Stimulated activated CD8-positive, alpha-beta memory T cell treated with anti-CD3 and anti-CD28 coated beads, Interleukin-7, amount 100 ng/mL, for 24 hours (primary cell): ENCODE measurements at places on chromosomes 16 and 17.
A peak's percentile ranks its signal among the peaks of the same experiment; 100 is the strongest.

DNA sequence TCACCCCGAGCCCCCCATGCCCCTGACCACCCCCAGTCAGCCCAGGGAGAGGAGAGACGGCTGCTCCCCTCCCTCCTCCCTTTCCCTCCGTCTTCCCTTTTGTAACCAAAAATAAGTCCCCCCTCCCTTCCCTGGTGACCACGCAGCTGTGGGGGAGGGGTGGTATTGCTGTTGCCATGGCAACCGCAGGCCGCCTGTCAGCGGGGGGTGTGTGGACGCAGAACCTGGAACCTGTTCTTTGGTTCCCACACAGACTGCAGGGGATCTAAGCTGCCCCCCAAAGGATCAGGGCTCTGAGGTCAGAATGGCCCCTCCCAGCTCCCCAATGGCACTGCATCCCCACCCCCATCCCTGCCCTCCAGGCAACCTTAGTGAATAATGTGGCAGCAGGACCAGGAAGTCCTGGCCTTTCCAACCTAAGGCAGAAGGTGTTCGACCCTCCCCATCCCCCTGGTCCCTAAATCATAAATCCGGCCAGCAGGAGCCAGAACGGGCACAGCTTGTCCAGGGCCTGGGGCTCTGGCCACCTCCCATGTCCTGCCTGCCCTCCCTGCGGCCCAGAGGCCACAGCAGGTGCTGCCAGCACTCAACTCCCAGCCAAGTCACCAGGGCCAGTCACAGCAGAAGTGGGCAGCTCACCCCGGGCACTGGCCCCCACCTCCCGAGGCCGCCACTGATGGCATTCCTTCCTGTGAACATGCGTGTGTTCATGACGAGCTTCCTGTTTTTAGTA is 12.0 kb downstream of the CA4 start:
- DNase-seq, result no peak

DNA sequence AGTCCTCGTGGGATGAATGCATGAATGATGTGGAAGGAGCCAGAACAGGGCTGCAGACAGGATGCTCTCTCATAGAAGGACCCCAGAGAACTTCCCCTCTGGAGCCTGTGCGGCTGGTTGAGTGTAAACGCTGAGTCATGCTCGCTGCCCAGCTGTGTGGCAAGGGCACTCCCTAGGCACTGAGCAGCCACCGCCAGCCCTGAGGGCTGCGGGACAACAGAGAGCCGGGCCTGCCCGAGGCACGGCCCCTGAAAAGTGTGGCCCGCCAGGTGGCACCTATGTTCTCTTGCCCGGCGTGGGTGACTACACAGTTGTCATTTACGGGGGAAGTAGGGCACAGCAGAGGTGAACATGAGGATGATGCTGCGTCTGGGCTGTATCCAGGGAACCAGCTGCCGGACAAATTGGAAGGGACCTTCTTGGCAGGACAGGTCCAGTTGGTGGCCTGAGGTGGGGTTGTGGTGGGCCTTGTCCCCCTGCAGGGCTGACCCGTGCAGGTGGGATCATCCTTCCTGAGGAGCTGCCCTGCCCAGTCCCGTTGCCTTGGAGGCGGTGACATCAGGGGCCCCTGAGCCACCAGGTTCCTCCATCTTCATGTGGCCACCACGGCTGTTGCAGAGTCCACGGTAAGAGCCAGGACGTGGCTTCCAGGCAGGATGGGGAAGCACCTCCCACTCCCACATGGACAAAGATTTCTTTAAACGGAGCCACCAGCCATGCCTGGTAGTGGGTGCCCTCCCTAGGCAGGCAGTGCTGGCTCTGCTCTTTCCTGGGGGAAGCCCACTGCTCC is 94.8 kb upstream of the CBX4 start:
- no peak for DNase-seq

DNA sequence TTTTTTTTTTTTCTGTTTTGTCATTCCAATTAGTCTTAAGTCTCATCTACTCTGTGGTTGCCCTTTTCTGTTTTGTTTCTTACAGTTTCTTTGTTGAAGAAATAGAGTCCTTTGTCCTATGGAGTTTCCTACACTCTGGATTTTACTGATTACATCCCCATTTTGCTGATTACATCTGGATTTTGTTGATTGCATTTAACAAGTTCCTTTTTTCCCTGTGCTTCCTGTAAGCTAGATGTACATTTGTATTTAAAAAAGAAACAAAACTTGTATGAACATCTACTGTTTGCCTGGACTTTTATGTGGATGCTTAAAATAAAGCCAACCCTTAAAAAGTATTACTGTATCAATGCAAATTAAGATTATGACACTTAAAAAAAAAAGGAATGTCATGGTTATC is 147.6 kb downstream of the CHD9 start:
- no peak for DNase-seq

DNA sequence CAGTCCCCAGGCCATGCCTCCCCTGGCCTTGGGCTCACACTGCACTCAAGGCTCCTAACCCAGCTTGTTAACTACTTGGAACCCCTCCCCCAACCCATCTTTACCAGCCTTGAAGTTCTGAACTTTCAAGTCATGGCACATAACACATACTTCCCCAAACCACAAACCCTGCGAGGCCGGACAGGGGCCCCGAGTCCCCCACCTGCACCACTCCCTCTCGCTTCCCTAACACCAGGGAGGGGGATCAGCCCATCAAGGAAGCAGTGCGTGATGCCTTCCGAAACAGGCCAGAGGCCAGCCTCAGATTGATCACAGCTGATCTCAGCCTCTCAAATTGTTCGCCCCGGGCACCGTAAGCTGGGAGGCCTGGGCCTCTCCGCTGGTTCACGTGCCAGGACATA is 3.0 kb upstream of the NLRC3 start:
- DNase-seq, result no peak

- no peak for DNase-seq
Measured at GRCh38 chr17:50259477-50260324, 14.6 kb upstream of the TMEM92 start.

GRCh38 chr17:27596566-27597187 is 34.3 kb upstream of the LGALS9 start:
- DNase-seq, result no peak

- no peak for DNase-seq
Measured at GRCh38 chr17:57350266-57350665, 93.9 kb downstream of the MSI2 start.

- DNase-seq, result no peak
Measured at GRCh38 chr17:78497115-78497540, 80.1 kb downstream of the DNAH17 start.

- DNase-seq, result no peak
Measured at GRCh38 chr16:24838554-24839266, 7.1 kb upstream of the SLC5A11 start.

- DNase-seq, result no peak
Measured at GRCh38 chr17:61152898-61153297, 246.7 kb upstream of the TBX2 start.

- DNase-seq, result no peak
Measured at GRCh38 chr17:61065263-61065773, 334.3 kb upstream of the TBX2 start.

- DNase-seq, result no peak
Measured at GRCh38 chr16:2473999-2474876, 689 bp upstream of the TBC1D24 start.

DNA sequence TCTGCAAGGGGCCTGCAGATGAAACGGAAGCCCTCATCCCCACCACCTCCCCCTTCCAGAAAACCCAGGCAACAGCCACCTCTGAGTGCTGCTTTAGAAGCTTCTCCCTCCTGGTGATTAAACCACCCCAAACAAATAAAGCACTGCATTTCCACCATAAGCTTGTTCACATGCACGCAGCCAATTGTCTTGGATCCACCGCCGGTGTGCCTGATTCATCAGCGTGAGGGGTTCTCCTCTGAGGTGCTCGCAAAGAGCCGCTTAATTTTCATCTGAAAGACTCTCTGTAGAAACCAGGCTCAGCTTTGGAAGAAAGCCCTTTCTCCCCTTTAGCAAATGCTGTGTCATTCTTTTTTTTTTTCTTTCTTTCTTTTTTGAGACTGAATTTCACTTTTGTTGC is 155.2 kb upstream of the EEF2KMT start:
- DNase-seq, result no peak

GRCh38 chr17:6468051-6468790 is 24.0 kb downstream of the PIMREG start:
- DNase-seq, result no peak

GRCh38 chr17:57631871-57632270 is 113.2 kb downstream of the CCDC182 start:
- DNase-seq, result no peak

- no peak for DNase-seq
Measured at GRCh38 chr16:15482068-15482747, 47.8 kb downstream of the BMERB1 start.

DNA sequence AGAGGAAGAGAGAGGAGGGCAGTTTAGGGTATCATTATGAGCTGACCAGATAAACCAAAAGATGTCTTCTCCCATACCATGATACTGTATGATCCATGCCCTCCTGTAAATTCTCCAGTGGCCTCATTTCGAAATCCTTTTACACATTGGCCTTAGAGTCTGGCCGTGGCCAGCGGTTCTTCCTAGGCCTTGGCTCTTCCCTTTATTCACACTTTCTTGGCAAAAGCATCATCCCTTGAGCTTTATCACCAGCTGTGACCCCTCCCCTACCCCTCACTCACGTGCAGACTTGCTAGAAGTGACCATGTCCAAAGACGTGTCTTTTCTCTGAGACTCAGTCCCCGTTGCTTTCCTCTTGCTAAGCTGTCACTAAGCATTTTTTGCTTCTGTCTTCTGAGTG is 22.8 kb downstream of the KATNIP start:
- DNase-seq, result no peak

DNA sequence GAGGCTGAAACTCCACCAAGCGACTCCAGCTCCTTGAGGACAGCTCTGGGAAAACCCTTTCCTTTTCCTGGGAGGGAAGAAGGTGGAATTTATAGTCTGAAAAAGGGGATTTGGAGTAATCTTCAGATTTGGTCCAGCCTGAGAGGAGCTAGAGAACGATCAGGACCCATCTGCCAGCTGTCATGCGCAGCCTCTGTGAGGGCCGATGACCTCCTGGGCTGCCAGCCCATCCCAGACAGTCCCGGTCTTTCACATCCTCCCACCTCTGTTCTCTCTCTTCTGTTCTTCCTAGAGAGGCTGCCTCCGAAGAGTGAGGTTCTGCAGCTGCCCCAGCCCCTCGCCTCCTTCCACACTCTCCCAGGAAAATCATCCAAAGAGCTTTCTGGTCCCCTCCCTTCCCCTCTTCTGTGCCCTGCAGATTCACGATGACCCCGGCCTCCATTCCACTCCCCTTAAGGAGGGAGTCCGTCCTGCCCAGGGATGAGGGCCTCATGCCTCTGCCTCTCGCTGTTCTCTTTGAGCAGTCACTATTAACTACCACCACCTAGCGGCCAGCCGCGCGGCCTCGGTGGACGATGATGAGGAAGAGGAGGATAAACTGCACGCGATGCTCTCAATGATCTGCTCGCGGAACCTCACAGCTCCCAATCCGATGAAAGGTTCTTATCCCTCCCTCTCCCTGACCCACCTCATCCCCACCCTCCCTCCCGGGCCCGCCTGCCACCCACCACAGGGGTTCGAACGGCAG is 29.6 kb downstream of the SGSM2 start:
- DNase-seq, result no peak

GRCh38 chr16:3665508-3665907 is 11.0 kb downstream of the DNASE1 start:
- DNase-seq, result no peak

DNA sequence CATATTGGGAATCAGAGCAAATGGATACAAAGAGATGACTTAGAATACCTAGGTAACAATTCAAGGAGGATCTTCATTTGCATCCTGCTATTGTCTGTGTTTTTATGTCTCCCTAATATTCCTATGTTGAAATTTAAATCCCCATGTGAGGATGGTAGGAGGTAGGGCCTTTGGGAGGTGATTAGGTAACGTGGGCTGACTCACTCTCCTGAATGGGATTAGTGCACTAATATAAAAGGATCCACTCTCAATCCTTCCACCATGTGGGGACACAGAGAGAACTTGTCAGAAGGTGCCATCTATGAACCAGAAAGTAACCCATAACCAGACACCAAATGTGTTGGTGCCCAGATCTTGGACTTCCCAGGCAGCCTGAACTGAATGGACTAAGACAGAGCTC is 83.4 kb downstream of the CDH8 start:
- no peak for DNase-seq

GRCh38 chr17:11601661-11602060 is 3.4 kb downstream of the DNAH9 start:
- DNase-seq, result no peak

- no peak for DNase-seq
Measured at GRCh38 chr17:80847496-80848230, 144.0 kb upstream of the CHMP6 start.

DNA sequence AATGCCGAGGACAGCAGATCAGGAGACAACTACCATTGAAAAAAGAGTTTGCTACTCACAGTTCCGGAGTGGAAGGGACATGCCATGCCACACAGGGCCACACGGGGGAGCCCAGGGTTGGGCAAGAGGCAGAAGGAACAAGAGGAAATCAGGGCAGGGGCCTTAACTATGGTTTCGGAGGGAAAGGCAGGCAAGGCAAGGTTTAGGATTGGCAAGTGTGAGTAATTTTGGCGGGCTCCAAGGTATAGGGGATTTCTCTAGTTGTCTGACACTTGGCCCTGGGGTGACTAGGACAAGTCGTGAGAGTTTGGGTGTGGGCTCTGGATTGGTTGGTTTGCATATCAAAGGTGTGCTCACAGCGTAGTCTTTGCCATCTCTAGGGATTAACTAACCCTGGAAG is 27.0 kb upstream of the NTN1 start:
- peak; percentile 46 for DNase-seq

DNA sequence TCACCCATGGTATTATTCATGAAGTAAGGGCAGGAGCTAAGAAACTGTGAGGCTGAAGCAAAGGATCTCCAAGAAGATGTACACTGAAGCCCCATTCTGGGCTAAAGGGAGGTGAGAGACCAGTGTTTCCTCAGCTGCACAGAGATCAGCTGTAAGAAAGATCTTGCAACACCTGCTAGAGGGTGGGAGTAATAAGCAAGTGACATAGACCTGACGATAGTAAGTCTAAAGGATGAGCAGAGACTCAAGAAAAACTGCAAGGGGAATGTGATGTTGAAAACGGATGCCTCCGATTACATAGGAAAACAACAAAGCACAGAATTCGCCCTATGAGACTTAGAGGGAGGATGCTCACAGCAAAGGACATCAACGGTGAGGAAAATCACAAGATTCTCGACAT is at the start of gene OR4D2:
Gene OR4D2, plus strand, starts transcription at position 301 of the 400 bp plus-strand sequence. CDS start 2,674 bp downstream, outside the sequence.
- DNase-seq, result no peak

DNA sequence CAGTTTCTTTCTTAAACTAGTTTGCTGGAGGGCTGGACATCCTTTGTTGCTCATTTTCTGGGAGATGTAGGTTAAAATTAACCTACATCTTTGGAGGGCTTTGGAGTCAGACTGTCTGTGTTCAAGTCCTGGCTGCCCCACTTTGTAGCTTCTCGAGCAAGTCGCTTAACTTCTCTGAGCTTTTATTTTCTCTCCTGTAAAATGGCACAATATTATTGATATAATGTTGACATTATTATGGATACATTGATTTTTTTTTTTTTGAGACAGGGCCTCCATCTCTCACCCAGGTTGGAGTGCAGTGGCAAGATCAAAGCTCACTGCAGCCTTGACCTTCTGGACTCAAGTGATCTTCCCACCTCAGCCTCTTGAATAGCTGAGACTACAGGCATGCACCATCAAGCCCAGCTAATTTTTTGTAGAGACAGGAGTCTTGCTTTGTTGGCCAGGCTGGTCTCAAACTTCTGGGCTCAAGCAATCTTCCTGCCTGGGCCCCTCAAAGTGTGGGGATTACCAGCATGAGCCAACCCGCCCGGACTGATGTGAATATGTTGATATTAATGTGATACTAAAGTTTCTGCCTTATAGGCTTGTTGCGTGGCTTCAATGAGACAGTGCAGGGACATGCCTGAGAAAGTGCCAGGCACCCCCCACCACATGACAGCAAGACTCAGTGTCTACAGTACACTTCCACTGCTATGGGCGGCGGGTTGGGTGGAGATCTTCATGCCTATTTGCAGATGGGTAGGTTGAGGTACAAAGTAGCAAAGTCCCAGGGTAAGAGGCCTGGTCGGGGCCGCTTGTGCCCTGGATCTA is 31.6 kb upstream of the RMI2 start:
- no peak for DNase-seq
